T-helper 17 cell (primary cell): ENCODE measurements at places on chromosomes 12 and 14.

- no peak for DNase-seq
Measured at GRCh38 chr12:105775343-105775742, 363.4 kb downstream of the NUAK1 start.

GRCh38 chr14:30158299-30158698, 230.7 kb upstream of the PRKD1 start:
- DNase-seq: no peak

DNA sequence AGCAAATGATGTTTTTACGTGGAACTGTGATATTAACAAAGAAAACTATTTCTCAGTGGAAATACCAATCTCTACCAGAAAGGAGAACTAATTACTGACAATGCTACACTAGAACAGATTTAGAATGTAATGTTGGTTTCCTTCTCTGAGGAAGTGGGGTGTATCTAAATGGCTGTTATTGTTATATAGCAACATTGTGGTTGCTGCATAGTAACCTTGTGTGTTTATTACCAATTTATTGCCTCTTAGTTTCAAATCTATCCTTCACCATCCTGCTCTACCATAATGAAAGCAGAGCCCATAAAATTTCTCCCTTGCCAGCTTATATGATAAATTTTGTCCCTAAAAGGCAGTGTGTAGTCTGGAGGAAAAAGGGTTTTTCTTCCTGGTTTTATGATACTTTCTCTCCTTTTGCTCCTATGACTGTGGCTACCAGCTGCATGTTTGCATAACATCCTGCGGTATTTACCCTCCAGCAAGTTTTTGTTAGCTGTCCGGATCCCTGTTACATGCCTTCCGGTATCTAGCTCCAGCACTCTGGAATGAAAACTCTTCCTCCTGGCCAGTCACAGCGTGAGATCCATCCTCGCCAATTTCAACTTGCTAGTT, 5.7 kb upstream of the KLRK1 start:
- no peak for DNase-seq

DNA sequence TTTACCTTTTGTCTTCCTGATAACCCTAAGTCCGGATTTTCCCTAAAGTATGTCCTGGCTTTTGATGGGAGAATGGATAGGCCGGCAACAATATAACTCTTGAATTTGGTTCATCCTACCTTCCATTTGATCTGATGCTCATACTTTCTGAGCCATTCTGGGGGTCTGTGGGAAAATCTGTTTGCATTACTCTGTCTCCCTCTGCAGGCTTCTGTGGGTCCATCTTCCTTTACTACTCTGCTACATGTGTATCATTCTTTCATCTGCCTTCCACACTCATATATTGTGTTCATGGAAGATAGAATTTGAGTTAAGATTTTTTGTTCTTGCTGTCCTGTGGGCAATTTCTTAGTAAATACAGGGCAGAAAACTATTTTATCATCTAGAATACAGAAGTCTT, 101.5 kb downstream of the NAV3 start:
- no peak for DNase-seq

DNA sequence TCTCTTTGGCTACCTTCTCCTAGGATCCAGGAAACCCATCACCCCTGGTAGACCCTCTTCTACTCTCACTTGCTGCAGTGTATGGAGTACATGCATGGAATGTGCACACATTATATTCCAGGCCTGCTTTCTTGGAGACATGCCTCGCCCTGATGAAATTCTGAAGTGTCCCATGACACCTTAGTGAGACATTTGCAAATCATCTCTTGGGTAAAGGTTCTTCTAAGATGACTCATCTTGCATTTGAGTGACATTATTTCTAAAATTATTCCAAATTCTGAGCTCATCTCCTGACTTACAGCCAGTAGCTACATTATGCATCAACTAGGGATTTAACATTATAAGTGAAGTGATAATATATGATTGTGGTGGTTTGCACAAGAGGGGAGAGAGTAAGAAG, 49.8 kb downstream of the SDR9C7 start:
- no peak for DNase-seq
